ENCODE measurements at places on chromosomes 5 and 9.

- DNase-seq = no peak
These were observed 36.6 kb upstream of the ITGA1 start for GRCh38 chr5:52751137-52751536.

DNA sequence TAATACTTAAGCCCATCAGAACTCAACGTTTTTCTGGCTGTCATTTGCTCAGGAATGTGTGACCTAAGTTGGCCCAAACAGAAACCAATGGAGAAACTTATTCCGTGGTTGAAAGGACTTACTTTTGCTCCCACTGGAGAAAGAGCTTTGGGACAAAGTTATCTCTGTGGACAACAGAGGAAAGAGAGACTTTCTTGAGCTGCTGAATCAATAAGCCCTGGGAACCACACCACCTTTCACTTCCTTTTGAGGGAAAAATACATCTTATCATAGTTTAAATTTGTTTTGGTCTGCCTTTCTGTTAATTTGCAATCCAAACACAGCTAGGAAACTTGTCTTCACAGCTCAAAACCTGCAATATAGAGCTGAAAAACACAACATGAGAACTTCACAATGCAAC is 62.8 kb upstream of the VCAN start:
- no peak for DNase-seq

- no peak for DNase-seq
These were observed 45.6 kb downstream of the TLE4 start for GRCh38 chr9:79617395-79617794.

- no peak for DNase-seq
These were observed 444.8 kb downstream of the ARHGEF28 start for GRCh38 chr5:74070766-74071165.

GRCh38 chr9:115211413-115212124 is 93.6 kb upstream of the TNC start:
- DNase-seq = no peak

DNA sequence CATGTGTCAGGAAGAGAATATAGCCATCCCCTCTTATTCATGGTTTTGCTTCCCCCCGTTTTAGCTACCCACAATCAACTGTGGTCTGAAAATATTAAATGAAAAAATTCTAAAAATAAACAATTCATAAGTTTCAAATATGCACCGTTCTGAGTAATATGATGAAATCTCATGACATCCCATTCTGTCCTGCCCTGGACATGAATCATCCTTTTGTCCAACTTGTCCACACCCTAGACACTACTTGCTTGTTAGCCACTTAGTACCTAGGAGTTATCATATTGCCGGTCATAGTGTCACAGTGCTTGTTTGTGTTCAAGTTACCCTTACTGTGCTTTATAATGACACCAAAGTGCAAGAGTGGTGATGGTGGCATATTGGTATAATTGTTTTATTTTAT is 113.5 kb downstream of the CAAP1 start:
- no peak for DNase-seq

DNA sequence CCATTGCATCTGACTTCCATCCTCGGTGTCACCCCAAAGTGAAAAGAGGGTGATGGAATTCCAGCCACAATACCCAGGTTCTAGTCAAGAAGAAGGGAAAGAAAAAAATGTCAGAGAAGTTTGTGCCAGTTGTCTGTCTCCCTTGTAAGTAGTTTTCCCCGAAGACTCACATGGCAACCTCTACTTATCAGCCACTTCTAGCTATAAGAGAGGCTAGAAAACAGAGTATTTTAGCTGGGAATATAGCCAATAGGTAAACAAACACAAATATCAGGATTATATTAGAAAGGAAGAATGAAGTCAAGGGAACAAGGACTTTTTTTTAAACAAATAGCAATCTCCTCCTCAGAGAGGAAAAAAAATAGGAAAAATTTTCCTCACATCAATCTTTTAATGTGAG is 12.2 kb upstream of the ISL1 start:
- no peak for DNase-seq

- no peak for DNase-seq
These were observed 1.9 kb downstream of the RASEF start for GRCh38 chr9:83061036-83061435.

DNA sequence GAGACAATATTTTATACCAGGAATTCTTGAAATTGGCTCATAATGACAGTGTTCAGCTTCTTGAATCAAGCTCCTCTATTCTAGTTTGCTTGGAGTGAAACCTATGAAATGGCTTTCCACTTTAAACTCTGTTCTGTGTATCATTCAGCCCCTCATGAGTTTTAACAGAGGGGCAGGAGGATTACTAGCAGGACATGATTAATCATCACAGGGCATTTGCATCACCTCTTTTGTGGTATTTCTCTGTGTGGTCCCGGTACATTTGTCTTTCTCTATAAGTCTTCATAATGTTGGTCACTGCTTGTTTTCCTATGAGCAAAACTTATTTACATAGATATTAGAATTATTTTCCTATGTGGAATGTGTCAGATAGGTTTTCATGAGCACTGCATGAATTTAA is 21.2 kb downstream of the CAST start:
- no peak for DNase-seq

GRCh38 chr9:92642041-92642451 is 27.9 kb downstream of the IPPK start:
- DNase-seq = no peak

- no peak for DNase-seq
These were observed 20.1 kb downstream of the TMEM268 start for GRCh38 chr9:114631166-114631565.

DNA sequence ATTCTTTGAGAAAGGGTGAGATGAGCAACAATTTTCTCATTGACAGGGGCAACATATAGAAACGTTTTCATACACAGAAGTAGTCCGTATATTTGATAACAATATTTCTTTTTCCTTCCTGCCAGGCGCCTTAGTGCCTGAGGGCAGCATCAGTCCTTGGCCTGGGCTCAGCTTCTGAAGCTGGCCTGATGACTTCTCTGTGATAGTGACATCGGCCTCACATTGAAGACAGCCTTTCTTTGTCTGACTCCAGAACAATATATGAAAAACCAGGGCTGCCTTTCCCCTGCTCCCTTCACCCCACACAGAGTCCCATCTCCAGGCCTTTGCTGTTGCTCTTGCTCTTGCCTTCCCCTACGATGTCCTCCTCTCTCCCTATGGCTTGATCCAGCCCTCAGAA is 24.1 kb upstream of the TCOF1 start:
- no peak for DNase-seq

DNA sequence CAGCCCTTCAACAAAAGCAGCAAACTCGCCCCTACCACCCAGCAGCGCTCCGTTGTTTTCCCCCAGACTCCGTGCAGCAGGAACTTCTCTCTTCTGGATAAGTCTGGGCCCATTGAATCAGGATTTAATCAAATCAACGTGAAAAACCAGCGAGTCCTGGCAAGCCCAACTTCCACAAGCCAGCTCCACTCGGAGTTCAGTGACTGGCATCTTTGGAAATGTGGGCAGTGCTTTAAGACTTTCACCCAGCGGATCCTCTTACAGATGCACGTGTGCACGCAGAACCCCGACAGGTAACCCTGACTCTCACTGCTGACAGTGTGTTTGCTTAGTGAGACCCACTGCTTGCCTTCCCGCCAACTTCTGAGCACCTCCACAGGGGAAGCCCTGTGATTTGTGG is 81.8 kb downstream of the PRDM6 start:
- no peak for DNase-seq

- DNase-seq = no peak
These were observed 217.5 kb upstream of the S1PR3 start for GRCh38 chr9:88773627-88774244.

DNA sequence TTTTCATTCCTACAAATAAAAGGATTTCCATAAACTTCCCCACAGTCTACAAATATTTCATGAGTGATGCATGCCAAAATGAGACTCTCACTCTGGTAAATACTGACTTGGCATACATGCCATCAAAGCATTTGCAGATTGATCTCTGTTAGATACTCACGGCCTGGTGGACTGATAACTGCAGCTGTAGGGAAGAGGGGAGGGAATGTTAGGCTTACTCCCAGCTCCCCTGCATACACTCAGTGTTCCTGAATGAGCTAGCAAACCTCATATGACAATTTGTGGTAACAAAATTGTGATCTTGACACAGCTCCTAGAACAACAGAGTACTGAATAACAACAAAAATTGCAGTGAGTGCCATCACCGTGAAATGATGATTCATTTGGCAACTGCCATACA is 435.3 kb downstream of the NR2F1-AS1 start:
- no peak for DNase-seq

- DNase-seq = no peak
These were observed 199.1 kb downstream of the HINT1 start for GRCh38 chr5:130965920-130966319.

DNA sequence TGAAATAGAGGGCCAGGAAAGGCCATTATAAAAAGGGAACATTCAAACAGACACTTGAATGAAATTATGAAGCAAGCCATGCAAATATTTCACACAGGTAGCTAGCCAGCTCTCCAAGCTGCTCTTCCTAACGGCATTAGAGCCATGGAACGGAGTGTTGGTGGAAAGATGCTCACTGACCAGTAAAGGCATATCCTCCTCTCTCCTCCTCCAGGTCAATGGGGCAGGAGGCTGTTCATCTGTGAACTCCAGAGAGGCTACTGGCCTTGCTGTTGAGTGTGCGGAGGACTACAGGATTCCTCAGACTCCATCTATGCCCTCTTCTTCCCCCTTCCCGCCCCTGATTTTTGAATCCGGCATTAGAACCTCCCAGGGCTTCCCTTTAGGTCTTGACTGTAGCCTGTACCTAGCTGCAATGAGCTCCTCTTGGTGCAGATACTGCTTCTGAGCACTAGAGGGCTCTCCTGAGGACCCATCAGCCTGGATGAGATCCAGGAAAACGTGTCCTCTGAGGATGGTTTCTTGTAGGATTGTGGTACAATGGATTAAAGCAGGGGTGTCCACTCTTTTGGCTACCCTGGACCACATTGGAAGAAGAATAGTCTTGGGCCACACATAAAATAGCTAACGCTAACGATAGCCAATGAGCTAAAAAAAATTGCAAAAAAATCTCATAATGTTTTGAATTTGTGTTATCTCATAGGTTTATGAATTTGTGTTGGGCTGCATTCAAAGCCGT is 162.2 kb downstream of the SREK1 start:
- no peak for DNase-seq

DNA sequence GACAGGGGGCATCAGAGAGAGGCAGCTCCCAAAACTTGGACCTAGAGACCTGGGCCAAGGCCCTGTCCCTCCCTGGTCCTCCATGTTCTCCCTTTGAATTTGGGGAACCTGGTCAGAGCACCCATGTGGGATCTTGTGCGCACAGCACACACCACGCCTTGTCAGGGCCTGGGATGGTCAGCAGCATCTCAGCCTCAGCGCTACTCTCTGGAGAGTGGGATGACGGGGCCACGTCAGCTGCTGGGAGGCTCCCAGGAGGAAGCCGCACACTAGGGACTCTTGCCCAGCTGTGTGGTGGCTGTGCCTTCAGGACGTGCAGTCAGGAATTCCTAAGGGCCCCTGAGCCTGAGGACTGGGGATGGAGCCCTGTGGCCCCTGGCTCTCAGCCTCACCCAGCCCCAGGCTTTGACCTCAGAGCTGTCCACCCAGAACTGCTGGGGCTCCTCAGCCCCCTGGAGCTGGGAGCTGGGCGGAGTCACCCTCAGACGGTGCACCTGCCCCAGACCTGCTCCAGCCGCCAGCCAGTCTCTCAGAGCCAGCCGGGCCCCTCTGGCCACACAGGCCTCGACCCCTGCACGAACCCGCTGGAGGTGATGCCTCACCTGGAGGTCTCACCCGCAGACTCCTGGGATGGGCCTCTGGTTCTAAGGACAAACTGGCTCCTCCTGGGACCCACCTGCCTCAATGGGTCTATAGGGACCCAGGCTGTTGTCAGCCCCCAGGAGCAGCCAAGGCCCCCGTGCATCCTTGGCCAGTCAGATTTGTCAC is 38.3 kb upstream of the EGFL7 start:
- no peak for DNase-seq

GRCh38 chr5:159609359-159609758 is 279.1 kb upstream of the IL12B start:
- no peak for DNase-seq

- no peak for DNase-seq
These were observed 81.9 kb upstream of the SLC30A5 start for GRCh38 chr5:69011910-69012309.

DNA sequence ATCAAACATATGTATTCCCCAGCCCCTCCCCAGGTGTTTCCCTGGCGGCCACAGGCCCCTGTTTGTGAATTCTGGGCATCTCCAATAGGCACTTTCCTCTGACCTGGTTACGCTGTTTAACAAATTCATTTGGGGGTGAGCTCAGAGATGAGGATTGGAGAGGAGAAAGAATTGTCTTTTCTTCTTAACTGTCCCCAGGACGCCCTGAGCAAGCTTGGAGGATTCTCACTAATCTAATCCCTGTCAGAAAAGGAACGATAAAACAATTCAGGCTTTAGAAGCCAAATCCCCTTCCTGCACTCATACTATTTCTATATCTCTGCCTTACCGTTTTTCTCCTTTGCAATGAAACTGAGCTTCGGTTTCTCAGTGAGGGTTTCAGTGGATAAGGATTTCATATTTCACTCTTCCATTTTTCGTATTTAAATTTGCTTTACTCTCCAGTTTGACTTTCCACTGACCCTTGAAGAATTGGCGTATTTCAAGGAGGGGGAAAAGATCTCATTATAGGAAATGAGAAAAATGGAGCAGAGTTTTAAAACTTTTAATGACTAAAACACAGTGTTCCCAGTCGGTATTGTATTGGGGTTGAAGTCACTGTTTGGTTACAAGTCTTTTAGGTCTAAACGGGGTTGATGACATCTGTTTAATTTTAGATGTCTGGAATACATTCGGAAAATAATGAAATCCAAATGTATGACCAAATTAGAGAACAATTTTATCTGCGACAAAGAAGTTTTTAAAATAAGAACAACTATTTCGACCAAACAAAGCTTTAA is 180.1 kb downstream of the MACROH2A1 start:
- DNase-seq = no peak

DNA sequence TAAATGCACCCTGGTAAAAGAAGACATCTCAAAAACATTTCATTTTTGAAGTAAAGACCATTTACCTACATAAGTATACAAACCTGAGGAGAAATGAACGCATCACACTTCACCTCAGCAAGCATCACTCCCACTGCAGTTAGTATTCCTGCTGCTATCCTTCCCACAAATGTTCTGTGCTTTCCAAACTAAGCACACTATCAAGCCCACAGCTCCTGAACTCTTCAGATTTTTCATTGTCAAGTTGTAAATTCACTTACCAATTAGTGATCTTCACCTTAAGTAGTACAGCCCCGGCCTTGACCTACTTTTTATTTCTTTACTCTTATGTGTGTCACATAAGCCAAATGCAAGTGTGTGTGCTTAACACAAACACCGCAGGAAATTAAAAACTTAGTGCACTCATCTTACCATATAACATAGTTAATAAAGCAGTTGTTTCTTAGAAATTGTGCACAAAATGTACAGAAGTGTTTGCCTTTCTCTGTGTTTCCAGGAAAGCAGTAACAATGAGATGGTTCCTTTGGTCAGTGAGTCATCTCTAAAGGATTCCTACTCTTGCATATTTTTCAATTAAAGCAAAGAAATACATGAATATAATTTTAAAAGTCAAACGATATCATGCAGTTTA is 169.4 kb downstream of the APBA1 start:
- no peak for DNase-seq

GRCh38 chr5:6829150-6829784 is 116.0 kb downstream of the TENT4A start:
- DNase-seq = no peak

All from stimulated activated CD4-positive, alpha-beta T cell treated with anti-CD3 and anti-CD28 coated beads, Interleukin-1b, Interleukin-23, amount 100 ng/mL, for 1 hour (primary cell).